Left lung (tissue), 14 donors: ENCODE measurements at places on chromosomes 12 and 14. TPM values are rescaled to one million over a fixed set of nuclear protein-coding genes. Genes with fewer than 3 reads are reported as not detected.

DNA sequence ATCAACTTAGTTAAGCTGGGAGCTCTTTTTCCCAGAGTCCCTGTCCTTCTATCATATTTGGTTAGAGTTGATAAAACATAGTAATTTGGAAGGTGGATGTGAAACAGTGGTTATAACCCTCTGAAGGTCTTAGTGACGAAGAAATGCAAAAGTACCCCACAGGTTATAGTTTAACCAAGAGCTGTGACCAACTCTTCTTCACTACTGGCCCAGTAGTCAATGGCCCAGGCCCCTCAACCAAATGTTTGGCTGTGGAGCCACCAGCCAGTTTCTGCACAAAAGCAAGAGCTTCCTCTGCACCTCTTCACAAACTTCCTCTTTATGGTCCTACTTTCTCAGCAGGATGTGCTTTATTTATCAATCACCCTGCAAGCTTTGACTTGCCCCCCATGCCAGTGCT, 132.6 kb downstream of the BMP4 start:
- H3K27ac ChIP-seq, result no peak overlapping the region
- no peaks in the 10 kb centered on the region for H3K36me3 ChIP-seq
- no peaks in the 10 kb centered on the region for H3K4me1 ChIP-seq
- no peak for DNase-seq
- H3K4me3 ChIP-seq, result no peak overlapping the region

DNA sequence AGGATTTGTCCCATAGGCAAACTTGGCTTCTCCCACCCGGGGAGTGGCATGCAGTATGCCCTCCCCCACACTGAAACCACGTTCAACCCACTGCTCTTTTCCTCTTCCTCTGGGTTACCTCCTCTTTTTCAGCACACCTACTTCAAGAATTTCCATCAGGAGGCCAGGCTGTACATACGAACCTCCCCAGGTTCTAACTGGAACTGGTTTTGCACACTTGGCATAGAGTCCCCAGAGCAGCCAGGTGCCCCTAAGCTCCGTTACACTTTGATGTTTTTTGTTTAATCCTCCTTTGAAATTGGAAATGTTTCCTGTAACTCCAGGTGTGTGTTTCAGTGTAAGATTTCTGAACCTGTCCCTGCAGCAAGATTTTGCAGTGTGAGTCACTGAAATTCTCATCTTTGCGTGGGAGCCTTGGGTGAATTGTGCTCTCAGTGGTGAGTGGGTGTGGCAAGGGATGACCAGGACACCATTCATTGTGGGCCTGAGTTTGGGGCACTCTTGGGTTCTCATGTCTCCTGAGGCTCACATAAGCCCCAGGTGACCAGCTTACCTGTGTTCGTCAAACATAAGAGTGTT, 18.2 kb downstream of the CD9 start:
- no peak overlapping the region for H3K4me3 ChIP-seq
- peaks cover 29% of the 10 kb centered on the region for H3K4me1 ChIP-seq
- H3K27ac ChIP-seq, result peak overlapping the region; percentile 81
- DNase-seq, result no peak
- no peaks in the 10 kb centered on the region for H3K36me3 ChIP-seq

Gene BEGAIN
- 2.7 TPM for polyA plus RNA-seq

Gene SALL2
- 44.9 TPM for polyA plus RNA-seq

Gene WSCD2
- 0.37 TPM for polyA plus RNA-seq

Gene CLEC12A
- polyA plus RNA-seq, result 0.61 TPM
